ENCODE measurements at places on chromosomes 4 and X. TPM values are rescaled to one million over a fixed set of nuclear protein-coding genes. Genes with fewer than 3 reads are reported as not detected.
A peak's percentile ranks its signal among the peaks of the same experiment; 100 is the strongest.

TMEM271 gene
- total RNA-seq, result 0.05 TPM

DNA sequence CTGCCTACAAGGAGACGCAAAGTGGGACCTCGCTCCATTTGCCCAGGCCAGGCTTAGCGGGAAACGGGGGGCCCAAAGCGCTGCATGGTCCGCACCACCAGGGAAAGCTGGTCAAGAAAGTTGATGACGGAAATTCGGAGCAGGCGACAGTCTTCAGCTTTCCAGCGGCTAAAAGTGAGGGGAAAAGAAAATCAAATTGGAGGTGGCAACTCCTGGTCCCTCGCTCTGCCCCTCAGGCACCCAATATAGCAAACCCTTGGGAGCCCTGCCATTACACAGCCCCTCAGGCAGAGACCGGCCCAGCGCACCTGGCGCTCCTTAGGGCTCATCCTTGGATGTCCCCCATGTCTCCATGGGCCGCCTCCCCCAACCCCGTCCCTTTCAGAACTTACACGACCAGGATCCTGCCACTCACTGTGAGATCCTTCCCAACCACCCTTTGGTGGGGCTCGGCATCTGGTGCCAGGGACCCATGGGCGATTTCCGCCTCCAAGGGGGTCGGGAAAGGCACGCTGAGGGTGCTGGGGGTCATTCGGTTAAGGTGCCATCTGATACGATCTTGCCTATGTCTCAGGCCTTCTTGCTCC lies 1.1 kb downstream of the LAGE3 start:
- no peaks in the 10 kb centered on the region for H3K36me3 ChIP-seq
- peaks cover 2% of the 10 kb centered on the region for H3K4me1 ChIP-seq
- H3K27me3 ChIP-seq, result no peaks in the 10 kb centered on the region
- DNase-seq, result no peak
- no peak overlapping the region for H3K27ac ChIP-seq

DNA sequence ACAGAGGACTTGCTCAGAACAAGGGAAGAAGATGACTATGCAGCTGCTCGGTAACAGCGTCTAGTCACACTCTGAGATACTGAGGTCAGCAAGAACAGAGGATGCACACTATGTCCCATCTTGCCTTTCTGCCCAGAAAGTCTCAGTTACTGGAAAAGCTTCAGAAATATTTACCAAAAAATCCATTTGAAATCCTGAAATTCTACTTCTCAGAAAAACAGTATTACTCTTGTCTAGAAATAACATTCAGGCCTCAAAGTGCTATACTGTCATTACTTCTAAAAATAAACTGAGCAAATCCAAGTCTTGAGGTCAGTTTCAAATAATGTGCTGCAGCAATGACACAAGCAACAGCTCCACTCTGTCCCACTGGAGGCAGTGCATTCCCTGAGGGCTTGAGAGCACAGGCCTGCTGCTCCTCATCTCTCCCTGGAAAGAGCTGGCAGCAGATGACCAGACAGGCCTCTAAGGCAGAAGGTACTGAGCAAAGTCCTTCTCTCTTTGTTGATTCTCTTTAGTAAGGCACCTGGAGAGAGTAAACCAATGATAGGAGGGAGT lies 76.9 kb downstream of the CAMK2D start:
- H3K36me3 ChIP-seq, result no peaks in the 10 kb centered on the region
- DNase-seq, result no peak
- no peak overlapping the region for H3K27ac ChIP-seq
- H3K27me3 ChIP-seq, result no peaks in the 10 kb centered on the region

GRCh38 chr4:128285085-128285997 lies 2.3 kb downstream of the PGRMC2 start:
- H3K4me3 ChIP-seq, result no peak overlapping the region
- no peaks in the 10 kb centered on the region for H3K27me3 ChIP-seq
- no peaks in the 10 kb centered on the region for H3K36me3 ChIP-seq
- no peak overlapping the region for H3K27ac ChIP-seq
- no peak for DNase-seq

DNA sequence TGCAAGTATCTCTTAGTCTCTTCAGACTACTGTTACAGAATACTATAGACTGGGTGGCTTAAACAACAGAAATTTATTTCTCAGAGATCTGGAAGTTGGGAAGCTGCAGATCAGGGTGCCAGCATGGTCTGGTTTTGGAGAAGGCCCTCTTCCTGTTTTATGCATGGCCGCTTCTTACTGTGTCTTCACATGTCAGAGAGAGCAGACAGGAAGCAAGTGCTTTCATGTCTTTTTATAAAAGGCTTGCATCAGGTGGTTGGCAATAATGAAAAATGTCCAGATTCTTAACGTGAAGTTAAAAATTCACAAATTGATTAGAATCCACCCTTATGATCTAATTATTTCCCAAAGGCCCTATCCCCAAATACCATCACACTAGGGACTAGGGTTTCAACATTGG lies 284.9 kb downstream of the RPA4 start:
- no peak for DNase-seq
- H3K4me3 ChIP-seq, result no peak overlapping the region
- H3K27ac ChIP-seq, result no peak overlapping the region
- H3K27me3 ChIP-seq, result no peaks in the 10 kb centered on the region

DNA sequence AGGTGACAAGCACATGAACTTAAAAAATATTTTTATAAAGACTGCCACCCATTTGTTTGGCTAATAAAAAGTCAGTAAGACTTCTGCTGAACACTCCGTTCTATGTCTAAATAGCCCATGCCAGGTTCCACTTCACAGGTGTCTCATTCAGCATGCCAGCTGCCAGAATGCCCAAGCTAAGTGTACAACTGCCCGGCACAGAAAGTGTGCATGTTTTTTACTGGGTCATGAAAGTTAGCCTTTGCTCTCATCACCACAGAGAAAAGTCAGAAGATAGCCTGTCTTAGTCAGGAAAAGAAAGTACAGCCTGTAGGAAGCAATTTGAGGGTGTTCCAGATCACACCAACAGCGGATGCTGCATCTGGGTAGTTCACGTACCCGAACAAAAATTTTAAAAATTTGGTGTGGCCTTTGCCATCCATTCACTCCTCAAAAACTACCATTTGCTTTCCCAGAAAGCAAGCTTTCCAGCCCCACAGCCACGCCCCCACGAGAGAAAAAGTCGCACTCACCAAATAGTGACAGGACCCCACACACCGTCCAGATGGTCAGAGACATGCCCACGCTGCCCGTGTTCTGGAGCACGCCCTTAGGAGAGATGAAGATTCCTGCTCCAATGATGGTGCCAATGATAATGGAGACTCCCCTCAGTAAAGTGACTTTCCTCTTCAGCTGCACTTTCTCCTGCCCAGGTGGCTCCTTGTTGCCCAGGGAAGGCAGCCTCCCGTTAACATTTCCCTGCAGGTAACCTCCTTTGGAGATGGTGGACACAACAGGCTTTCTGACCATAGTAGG lies 671 bp downstream of the SLC7A11 start:
- no peaks in the 10 kb centered on the region for H3K27me3 ChIP-seq
- H3K36me3 ChIP-seq, result no peaks in the 10 kb centered on the region
- H3K27ac ChIP-seq, result no peak overlapping the region
- H3K4me3 ChIP-seq, result peak overlapping the region; percentile 48
- peaks cover 6% of the 10 kb centered on the region for H3K4me1 ChIP-seq

DNA sequence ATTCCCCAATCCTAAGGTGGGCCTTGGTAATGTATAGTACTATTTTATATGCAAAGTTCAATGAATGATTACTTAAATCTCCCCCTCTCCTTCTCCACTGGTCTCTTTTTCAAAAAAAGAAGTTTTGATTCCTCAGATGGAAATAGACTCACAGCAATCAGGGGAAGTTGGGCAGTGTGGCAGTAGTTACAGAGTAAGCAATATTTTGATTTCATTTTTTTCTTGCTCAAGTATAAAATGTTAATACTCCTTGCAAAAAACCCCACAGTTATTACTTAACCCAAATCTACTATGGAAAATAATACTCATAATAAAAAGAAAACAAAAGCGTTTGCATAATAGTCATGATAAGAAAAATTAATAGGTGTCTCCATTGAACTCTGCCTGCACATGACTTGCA lies 56.9 kb upstream of the CXCL8 start:
- no peak for DNase-seq
- no peaks in the 10 kb centered on the region for H3K27me3 ChIP-seq
- H3K4me1 ChIP-seq, result no peaks in the 10 kb centered on the region
- H3K36me3 ChIP-seq, result no peaks in the 10 kb centered on the region
- no peak overlapping the region for H3K4me3 ChIP-seq

- H3K27me3 ChIP-seq, result no peaks in the 10 kb centered on the region
- no peak overlapping the region for H3K27ac ChIP-seq
- no peaks in the 10 kb centered on the region for H3K36me3 ChIP-seq
- H3K4me3 ChIP-seq, result no peak overlapping the region
- H3K4me1 ChIP-seq, result peaks cover 2% of the 10 kb centered on the region
Measured at GRCh38 chr4:152374153-152374552, 161.7 kb downstream of the FBXW7 start.

DNA sequence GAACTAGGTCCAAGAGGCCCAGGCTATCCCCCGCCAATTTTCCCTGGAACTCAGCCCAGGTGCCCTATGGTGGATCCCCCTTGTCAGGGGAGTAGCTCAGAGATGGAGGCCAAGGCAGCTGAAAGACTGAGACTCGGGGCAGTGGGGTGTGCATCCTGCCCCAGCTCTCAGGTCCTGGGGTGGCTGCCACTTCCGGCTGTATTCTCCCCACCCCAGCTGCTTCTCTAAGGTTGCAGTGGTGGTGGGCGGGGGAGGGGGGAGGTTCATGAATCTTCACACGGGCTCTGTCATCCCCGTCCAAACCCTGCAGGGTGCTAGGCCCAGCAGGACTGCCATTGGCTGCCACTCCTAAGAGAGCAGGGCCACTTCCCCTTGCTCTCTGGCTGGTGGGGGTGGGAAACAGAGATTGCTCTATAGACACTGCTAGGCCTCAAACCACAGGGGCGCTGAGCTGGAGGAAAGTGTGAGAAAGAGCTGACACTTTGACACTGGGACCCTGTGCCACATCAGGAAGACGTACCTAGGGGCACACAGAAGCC lies 1.5 kb downstream of the SASH3 start:
- H3K4me3 ChIP-seq, result peak overlapping the region; percentile 89
- peaks cover 41% of the 10 kb centered on the region for H3K36me3 ChIP-seq

TMSB15C gene
- total RNA-seq, result 3.4 TPM

F11 gene
- total RNA-seq, result not detected

DNA sequence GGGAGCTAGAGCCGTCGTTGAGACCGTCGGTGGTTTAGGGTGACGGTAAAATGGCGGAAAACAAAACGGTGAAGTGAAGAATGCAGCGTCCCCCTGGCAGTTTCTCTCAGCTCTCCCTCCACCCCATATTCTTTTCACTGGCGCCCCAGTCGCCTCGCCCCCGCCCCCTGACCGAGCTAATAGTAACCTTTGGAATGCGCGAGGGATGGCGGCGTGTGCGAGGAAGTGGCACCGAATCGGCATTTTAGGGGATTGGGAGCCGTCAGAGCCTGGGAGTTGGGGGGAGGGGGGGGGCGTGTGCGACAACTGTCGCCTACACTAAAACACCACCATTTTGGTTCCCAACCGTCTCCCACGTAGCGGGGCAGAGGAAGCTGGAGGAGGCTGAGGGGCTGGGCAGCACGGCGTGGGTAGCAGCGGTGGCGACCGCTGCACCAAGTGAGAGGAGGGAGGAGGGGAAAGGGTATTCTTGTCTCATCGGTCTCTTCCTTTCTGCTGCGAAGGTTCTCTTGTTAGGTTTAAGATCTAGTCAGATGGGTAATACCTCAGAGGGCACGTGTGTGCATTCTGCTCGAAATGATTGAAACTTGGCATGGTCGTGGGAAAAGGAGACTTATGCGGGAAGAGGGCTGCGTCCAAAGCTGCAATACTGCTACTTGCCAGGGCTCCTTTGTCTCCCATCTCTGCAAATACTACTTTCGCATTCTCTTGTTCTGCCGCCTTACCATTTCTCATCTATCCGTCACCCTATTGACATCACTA lies 840 bp downstream of the ZNF711 start:
- no peaks in the 10 kb centered on the region for H3K36me3 ChIP-seq
- no peaks in the 10 kb centered on the region for H3K4me1 ChIP-seq
- H3K27me3 ChIP-seq, result no peaks in the 10 kb centered on the region
- peak overlapping the region; percentile 85 for H3K4me3 ChIP-seq
- peak overlapping the region; percentile 86 for H3K27ac ChIP-seq
- peak; percentile 63 for DNase-seq

PDZD11 gene
- total RNA-seq, result 25.4 TPM

Measured in thymus (tissue), 14 donors.